ENCODE measurements at places on chromosomes 12 and 14. TPM values are rescaled to one million over a fixed set of nuclear protein-coding genes. Genes with fewer than 3 reads are reported as not detected.
A peak's percentile ranks its signal among the peaks of the same experiment; 100 is the strongest.

- H3K4me3 ChIP-seq = no peak overlapping the region
- no peak overlapping the region for H3K27ac ChIP-seq
- no peaks in the 10 kb centered on the region for H3K27me3 ChIP-seq
- H3K4me1 ChIP-seq = no peaks in the 10 kb centered on the region
- H3K36me3 ChIP-seq = no peaks in the 10 kb centered on the region
Observed at GRCh38 chr14:36791402-36791801, 129.7 kb downstream of the PAX9 start.

DNA sequence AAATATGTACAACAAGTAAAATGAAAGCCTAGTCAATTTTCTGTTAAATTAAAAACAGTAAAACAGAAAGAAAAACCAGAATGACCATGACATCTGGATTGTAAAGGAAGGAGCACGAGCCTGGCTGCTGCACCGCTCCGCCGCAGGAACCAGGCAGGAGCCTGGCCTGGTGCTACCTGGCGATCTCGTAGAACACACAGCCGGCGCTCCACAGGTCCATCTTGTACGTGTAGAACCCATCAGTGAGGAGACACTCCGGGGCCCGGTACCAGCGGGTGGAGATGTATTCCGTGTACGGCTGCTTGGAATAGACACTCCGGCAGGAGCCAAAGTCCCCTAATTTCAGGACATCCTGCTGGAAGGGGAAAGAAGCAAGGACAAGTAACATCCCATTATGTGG is 54.3 kb downstream of the MOK start:
- no peak for DNase-seq
- no peaks in the 10 kb centered on the region for H3K4me1 ChIP-seq
- no peak overlapping the region for H3K27ac ChIP-seq
- H3K36me3 ChIP-seq = no peaks in the 10 kb centered on the region
- no peaks in the 10 kb centered on the region for H3K27me3 ChIP-seq

DNA sequence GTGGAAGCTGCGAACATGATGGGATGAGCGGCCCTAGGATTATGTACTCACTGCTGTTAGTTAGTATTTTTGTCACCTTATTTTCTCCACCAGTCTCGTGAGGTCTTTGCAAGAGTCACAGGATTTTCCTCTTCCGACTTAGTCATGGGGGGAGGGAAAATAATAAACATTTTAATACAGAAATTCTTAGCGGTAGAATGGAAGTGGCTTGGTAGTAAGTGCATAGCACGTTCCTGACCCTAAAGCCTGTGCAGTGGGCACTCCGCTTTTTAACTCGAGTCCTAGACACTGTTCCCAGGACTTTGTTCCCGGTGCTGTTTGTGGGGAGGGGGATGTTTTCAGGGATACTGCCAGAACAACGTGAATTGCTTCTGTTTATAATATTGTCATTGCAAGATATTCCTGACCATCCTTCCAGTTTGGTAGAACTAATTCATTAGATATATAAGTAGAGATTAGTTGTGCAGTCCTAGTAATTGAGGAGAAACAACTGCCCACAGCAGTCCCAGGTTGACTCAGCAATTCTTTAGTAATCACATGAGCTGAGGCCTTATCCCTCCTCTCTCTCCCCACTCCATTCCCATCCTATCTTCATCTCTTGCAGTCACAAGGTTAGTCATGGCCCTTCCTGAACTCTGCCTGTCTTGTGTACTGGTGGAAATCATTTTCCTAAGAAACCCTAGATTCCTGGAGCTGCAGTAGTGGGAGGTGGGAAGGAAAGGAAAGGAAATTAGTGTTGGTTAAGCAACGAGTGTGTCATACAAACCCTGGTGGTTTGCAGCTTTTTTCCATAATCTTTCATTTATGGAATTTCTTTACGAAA is 799 bp downstream of the SLC38A6 start:
- peak overlapping the region; percentile 70 for H3K4me3 ChIP-seq
- peak overlapping the region; percentile 86 for H3K27ac ChIP-seq
- no peaks in the 10 kb centered on the region for H3K36me3 ChIP-seq
- no peaks in the 10 kb centered on the region for H3K27me3 ChIP-seq

GRCh38 chr12:52217223-52217622 is 15.8 kb upstream of the KRT7 start:
- H3K27ac ChIP-seq = peak overlapping the region; percentile 77
- H3K4me3 ChIP-seq = no peak overlapping the region
- H3K4me1 ChIP-seq = peaks cover 13% of the 10 kb centered on the region
- peak; percentile 91 for DNase-seq

CSRP2 gene
- total RNA-seq = 31.0 TPM

TMEM179 gene
- 6.0 TPM for total RNA-seq

RPL10L gene
- not detected for total RNA-seq

All from prostate gland (tissue), 2 donors.